Lower lobe of right lung (tissue), 2 donors: ENCODE measurements at places on chromosomes 6 and 20. TPM values are rescaled to one million over a fixed set of nuclear protein-coding genes. Genes with fewer than 3 reads are reported as not detected.

GRCh38 chr6:47144306-47144705 lies 102.2 kb upstream of the ADGRF1 start:
- H3K27me3 ChIP-seq: no peaks in the 10 kb centered on the region
- DNase-seq: no peak
- H3K36me3 ChIP-seq: no peaks in the 10 kb centered on the region
- H3K27ac ChIP-seq: no peak overlapping the region
- peaks cover 19% of the 10 kb centered on the region for H3K4me1 ChIP-seq
- no peak overlapping the region for H3K4me3 ChIP-seq

DNA sequence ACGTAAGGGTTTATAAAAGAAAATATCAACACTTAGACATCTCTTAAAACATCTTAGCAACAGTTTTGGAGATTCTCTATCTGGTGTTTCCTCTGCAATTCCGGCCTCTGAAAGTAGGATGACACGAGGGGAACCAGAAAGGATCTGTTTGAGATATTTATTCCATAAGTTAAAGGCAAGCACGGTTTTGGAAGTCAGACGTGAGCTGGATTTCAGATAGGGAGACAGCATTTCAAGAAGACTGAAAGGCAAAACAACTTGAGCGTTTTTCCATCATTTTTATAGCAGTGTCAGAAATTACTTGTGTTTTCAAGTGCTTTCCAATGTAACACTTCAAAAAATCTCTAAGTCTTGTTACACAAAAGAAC lies 52.9 kb upstream of the BTN3A2 start:
- peaks cover 11% of the 10 kb centered on the region for H3K4me1 ChIP-seq
- H3K27me3 ChIP-seq: no peaks in the 10 kb centered on the region
- peak overlapping the region; percentile 59 for H3K4me3 ChIP-seq
- H3K27ac ChIP-seq: peak overlapping the region; percentile 5

- H3K27me3 ChIP-seq: no peaks in the 10 kb centered on the region
- peaks cover 42% of the 10 kb centered on the region for H3K36me3 ChIP-seq
- DNase-seq: peak; percentile 86
- H3K27ac ChIP-seq: peak overlapping the region; percentile 90
- peaks cover 31% of the 10 kb centered on the region for H3K4me1 ChIP-seq
- peak overlapping the region; percentile 96 for H3K4me3 ChIP-seq
These were observed 1.2 kb downstream of the OGFR start for GRCh38 chr20:62805711-62806382.

Gene PAX1
- total RNA-seq: not detected

GRCh38 chr6:50818673-50819072 lies at the start of gene TFAP2B:
TSS of gene TFAP2B (plus strand) at chr6:50818871. CDS start at chr6:50818892, 21 bp downstream.
- H3K27ac ChIP-seq: no peak within 1 kb of the TSS
- no peaks in the 10 kb centered on the region for H3K36me3 ChIP-seq
- peak within 1 kb of the TSS; percentile 20 for H3K4me3 ChIP-seq
- H3K4me1 ChIP-seq: peaks cover 12% of the 10 kb centered on the region
- no peak for DNase-seq
- H3K27me3 ChIP-seq: peaks cover 74% of the 10 kb centered on the region

DNA sequence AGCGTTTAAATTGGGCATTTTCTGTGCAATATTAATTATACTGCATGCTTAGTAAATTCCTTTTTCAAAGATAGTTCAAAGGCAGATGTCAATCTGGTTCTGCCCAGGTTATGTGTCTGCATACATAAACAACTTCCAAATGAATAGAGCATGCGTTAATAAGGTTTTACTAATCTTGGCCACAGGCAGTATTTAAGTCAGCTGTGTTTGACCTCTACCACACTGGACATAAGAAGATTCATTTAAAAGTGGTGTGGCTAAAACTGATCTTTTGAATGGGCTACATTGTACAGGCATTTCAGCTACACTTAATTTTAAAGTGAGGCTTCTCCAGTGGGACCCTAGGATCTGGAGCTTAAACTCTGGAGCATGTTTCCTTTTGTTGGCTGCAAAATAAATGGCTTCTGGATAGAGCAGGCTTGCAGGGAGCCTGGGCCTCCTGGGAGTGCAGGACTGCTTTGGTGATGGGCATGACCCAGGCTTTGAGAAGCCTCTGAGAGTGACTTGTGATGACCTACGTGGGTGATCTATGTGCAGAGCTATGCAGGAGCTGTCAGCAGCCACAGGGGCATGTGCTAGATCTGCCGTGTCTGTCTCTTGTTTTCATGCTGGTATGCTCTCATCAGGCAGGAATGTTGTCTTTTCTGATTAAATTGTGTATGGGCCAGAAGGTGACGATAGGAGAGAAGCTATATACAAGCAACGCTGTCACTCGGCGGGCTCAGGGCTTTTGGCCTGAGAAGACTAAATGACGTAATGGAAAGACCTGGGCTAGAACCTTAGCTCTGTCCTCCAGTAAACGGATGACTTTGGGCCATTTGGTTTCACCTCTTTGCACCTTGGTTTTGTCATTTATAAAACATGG lies 331.2 kb downstream of the QKI start:
- H3K27ac ChIP-seq: no peak overlapping the region
- no peaks in the 10 kb centered on the region for H3K36me3 ChIP-seq
- no peak overlapping the region for H3K4me3 ChIP-seq

DNA sequence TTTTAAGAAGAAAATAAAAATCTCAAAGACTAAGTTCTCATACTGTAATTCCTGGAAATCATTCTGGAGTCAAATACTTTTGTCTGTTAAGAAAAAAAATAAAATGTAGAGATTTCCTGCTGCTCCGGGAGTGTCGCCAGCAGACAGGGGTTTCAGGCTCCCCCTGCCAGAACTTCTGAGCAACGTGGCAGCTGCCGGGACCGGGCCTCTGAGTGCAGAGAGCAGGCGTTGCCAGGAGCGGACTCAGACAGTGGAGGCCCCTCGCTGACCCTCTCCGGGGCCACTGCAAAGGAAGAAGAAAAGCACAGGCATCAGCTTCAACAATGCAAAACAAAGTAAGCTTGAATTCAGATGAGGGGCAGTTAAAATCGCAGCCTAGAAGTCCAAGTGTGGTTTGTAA lies 95.5 kb downstream of the THBS2 start:
- no peak for DNase-seq
- no peak overlapping the region for H3K27ac ChIP-seq
- H3K4me3 ChIP-seq: no peak overlapping the region
- peaks cover 9% of the 10 kb centered on the region for H3K4me1 ChIP-seq
- H3K36me3 ChIP-seq: no peaks in the 10 kb centered on the region

DNA sequence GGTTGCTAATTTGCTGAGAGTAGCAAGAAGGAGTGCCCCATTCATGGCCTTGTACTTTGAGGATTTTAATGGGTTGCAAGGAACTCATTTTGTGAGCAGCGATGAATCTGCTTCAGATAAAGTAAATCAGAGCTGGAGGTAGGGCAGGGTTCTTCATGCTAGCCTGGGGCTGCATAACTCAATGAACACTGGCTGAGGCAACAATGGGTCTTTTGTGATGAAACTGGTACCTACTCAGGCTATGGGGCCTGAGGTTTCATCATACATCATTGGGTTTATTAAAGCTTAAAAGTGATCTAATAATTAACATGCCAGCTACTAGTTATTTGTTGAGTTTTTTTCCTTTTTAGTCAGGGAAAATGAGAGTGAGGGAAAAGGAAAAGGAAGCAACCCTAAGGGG lies 106.9 kb downstream of the FAM50B start:
- H3K4me3 ChIP-seq: no peak overlapping the region
- no peak for DNase-seq
- no peaks in the 10 kb centered on the region for H3K27me3 ChIP-seq
- H3K4me1 ChIP-seq: no peaks in the 10 kb centered on the region
- H3K36me3 ChIP-seq: no peaks in the 10 kb centered on the region

DNA sequence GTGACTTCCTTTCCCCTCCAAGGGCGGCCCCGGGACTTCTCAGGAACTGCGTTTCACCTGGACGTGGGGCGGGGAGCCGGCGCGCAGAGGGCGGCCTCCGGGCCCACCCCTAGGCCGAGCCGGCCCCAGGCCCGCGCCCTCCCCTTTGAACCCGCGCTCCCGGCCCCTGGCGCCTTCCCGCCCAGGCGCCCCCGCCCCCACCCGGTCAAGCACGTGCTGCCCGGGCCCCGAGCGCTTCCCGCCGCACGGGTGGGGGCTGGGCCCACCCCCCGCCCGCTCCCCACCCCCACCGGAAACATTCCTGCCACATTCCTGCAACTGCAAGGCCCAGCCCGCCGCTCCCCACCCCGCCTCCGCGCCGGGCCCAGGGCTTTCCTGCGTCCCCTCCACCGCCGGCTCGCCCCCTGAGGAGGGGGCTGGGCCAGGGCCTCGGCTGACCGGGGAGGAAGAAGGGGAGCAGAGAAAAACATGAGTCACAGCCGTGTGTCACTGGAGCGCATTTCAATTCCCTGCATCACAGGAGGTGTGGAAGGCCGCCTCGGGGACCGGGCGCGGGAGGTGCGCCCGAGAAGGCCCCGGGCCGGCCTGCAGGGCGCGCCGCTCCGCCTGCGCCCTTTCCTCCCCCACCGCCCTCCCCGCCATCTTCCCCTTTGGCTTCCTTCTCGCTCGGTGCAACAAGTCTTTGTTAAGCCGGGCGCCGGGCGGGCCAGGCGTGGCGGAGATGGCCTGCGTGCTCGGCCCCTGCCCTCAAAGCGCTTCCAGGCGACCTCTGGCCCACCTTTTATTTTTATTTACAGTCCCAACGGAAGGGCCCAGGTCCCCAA lies 1.2 kb upstream of the HMGA1 start:
- peak overlapping the region; percentile 59 for H3K4me3 ChIP-seq
- H3K27ac ChIP-seq: peak overlapping the region; percentile 87
- DNase-seq: peak; percentile 85
- peaks cover 23% of the 10 kb centered on the region for H3K4me1 ChIP-seq
- no peaks in the 10 kb centered on the region for H3K27me3 ChIP-seq
- H3K36me3 ChIP-seq: no peaks in the 10 kb centered on the region

GRCh38 chr6:131948692-131949619 lies 2.2 kb downstream of the CCN2 start:
- H3K4me1 ChIP-seq: peaks cover 27% of the 10 kb centered on the region
- peak overlapping the region; percentile 91 for H3K27ac ChIP-seq
- no peaks in the 10 kb centered on the region for H3K27me3 ChIP-seq
- H3K36me3 ChIP-seq: no peaks in the 10 kb centered on the region
- DNase-seq: no peak

DNA sequence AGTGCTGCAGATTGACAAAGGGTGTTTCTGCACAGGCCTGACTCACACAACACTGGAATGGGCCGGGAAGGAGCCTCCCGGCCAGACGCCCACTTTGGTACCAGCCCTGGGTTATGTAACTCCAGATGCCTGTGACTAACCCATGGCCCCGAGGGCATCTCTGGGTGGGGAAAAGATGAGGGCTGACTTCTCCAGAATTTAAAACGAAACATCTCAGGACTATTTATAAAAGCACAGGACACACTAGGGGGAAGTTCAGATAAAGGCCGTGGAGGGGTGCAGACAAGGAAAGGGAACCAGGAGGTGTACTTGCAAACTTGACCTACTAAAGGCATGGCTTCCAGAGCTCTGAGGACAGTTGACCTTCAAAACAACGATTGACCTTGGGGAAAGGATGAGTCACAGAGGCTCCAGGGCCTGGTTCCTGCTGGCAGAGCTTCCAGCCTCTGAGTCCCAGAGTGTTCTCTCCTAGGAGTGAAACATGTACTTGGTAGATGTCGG lies 196.9 kb downstream of the NFATC2 start:
- no peak overlapping the region for H3K27ac ChIP-seq
- no peaks in the 10 kb centered on the region for H3K27me3 ChIP-seq
- DNase-seq: no peak

Gene SLC24A3
- total RNA-seq: 7.9 TPM

Gene ARMH2
- total RNA-seq: 0.68 TPM

GRCh38 chr6:148735989-148736388 lies 10.8 kb upstream of the UST start:
- DNase-seq: no peak
- H3K27me3 ChIP-seq: no peaks in the 10 kb centered on the region
- H3K4me3 ChIP-seq: no peak overlapping the region

GRCh38 chr6:28606424-28607391 lies 81.0 kb downstream of the GPX5 start:
- no peaks in the 10 kb centered on the region for H3K36me3 ChIP-seq
- H3K4me3 ChIP-seq: no peak overlapping the region
- H3K27me3 ChIP-seq: peaks cover 62% of the 10 kb centered on the region
- no peak for DNase-seq
- no peaks in the 10 kb centered on the region for H3K4me1 ChIP-seq

DNA sequence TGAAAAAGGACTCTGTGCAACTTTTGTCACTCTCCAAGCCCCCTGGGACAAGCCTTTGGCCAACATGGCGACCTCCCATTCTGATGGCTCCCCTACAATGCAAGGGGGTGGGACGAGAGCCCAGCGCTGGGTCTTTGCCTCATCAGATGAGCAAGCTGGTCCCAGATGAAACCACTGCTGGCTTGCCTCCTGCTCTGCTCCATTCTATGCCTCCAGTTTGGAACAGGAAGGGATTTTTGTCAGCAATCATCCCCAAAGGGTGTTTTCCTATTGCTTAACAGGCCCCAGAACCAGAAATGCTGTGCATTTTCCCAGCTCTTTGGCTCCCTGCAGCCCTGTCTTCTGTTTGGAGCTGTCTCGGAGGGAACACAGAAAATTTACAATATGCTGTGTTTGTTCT lies 412.7 kb downstream of the MAFB start:
- H3K27me3 ChIP-seq: no peaks in the 10 kb centered on the region
